ENCODE measurements at places on chromosomes 1 and 21.

DNA sequence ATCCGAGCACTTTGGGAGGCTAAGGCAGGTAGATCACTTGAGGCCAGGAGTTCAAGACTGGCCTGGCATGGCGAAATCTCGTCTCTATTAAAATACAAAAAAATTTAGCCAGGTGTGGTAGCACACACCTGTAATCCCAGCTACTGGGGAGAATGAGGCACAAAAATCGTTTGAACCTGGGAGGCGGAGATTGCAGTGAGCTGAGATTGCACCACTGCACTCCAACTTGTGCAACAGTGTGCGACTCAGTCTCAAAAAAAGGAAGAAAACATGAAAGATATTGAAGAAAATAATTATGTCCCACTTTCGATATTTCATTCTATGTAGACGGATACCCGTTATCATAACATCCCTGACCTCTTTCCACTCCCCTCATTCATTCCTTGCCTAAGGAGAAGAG, 19.2 kb downstream of the TUT4 start:
- no peak for DNase-seq

DNA sequence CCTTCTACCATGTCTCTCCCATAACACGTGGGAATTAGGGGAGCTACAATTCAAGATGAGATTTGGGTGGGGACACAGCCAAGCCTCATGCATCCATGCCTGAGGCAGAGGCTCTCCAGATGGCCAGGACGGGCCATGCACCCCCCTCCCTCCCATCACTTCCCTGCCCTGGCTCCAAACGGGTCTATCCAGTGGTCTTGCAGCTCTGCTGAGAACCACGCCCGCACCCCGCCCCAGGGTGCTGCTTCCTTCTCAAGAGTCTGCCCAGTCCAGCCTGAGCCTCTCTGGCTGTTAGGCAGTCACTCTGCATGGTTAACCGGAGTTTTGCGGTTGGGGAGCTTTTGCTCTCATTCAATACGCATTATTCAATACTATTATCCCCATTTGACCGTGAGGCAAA, 131.5 kb upstream of the TMEM51 start:
- DNase-seq = no peak

DNA sequence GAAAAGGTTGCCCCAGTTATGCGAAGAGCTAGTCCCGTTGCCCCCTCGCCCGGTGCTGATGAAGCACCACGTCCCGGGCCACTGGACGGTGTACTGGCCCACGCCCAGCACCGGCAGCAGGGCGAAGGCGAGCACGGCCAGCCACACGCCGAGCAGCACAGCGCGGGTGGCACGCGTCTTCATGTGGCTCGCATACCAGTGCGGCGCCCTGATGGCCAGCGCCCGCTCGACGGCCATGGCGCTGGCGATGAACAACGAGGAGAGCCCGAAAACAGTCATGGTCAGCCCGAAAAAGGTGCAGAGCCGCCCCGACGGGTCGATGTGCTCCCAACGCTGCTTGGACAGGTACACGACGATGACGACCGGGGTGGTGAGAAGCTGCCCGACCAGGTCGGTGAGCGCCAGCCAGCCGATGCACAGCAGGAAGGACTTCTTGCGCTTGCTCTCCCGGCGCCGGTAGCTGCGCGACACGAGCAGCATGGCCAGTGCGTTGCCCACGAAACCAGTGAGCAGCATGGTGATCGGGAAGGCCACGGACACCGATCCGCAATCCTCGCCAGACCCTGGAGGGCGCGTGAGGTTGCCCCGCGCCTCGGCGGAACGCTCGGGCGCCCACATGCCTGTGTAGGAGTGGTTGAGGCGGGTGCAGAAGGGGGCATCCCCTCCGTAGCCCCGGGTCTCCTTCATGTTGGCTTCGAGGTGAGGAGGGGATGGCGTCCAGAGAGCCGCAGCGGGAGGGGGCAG, 553 bp downstream of the PTGER3 start:
- DNase-seq = peak; percentile 30

DNA sequence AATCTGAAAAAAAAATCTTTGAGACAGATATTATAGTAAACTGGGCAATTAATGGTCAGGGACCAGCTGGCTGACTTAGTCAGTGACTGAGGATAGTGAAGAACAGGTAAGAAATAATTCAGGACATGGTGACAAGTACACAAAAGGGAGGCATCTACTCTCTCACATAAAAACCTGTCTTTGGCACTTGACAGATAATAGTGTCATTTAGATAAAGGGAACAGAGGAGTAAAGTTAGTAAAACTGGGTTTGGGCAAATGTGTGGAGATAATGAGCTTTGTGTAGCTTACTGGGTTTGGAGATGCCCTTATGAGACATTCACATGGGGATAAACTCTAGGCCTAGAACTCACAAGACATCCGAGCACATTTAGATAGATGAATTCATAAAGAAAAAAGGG, 4.0 kb downstream of the SSX2IP start:
- DNase-seq = no peak

- no peak for DNase-seq
Measured at GRCh38 chr1:225944951-225945350, 3.9 kb upstream of the LEFTY2 start.

DNA sequence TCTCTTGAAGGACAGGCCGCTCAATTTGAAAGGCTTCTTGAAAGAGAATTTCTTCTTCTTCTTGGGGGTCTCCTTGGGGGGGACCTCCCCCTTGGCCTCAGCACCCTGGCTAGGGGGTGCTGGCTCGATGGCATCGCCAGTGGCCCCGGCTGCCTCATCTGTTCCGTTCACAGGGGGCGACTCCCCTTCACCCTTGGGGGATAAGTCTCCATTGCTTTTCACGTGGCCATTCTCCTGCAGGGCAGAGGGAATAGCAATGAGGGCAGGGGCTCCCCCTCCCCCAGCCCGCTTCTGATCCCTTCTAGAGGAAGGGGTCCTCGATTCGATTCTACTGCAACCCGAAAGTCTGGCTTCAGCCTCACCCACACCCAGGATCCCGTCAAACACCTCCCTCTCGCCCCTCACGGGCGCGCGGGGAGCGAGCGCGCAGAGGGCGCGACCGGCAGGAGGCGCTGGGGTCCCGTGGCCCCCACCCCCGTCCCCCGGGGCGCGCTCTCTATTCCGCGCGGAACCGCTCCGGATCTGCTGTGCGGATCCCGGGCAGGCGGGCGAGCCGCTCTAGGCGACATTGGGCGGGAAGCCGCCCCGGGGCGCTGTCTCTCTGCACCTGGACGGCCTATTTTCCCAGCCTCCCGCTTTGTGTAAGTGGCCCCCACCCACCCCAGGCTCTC, 1.0 kb downstream of the MARCKSL1 start:
- peak; percentile 68 for DNase-seq

DNA sequence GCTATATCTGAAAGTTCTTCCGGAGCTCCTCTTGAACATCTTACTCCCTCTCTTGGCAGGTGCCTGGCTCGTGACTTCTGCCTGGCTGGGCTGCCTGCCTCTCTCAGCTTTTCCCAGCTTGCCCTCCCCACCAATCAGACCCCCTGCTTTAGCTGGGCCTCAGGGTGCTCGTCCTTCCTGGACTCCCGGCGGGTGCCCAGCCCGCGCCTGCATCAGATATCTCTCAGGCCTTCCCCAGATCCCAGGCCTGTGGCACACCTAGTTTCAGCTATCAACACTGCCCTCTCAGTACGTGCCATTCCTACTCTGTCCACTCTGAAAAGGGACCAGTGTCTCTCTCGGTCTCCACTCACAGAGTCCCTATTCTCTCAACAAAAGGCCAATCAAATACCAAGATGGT, 96.5 kb upstream of the CLDN14 start:
- DNase-seq = no peak

DNA sequence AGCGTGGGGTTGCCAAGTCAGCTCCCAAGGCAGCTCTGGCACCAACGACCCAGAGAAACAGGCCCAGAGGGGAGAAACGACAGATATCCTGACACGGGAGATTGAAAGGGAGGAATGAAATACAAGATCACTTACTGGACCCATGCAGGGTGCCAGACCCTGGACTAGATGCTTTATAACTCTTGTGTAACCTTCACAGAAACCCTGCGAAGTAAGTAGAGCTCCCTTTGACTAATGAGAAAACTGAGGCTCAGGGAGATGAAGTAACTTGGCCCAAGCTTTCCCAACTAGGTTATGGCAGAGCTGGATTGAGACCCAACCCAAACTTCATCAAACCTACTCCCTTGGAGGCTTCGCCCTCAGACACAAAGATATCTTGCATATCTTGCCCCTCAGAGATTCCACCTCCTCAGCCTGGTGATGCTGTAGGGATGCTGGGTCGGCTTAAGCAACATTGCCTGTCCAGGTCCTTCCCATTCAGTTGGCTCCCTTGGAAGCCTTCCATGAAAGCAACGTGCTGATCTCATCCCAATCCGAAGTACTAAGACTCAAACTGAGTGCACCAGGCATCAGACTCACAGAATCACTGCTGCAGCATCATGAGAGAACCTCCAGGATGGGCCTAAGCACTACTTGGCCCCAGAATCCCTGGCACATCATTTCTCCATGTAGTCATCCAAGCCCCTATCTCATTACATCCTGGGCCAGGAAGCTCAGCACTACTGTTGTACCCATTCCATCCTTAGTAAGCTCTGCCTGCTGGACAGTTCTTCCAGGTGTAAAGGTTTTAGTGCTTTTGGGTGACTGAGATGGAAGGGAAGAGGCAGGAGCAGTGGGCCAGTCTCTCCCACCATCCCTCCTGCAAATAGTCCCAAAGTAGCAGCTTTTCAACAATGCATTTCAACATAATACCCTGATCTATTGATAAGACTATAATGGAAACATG, 1.1 kb upstream of the IGSF9 start:
- DNase-seq = no peak

- DNase-seq = no peak
Measured at GRCh38 chr1:156885314-156885713, 8.2 kb upstream of the PEAR1 start.

GRCh38 chr1:33460947-33461629, 11.4 kb upstream of the ZSCAN20 start:
- DNase-seq = no peak

- DNase-seq = no peak
Measured at GRCh38 chr1:239457491-239458143, 71.2 kb downstream of the CHRM3 start.

DNA sequence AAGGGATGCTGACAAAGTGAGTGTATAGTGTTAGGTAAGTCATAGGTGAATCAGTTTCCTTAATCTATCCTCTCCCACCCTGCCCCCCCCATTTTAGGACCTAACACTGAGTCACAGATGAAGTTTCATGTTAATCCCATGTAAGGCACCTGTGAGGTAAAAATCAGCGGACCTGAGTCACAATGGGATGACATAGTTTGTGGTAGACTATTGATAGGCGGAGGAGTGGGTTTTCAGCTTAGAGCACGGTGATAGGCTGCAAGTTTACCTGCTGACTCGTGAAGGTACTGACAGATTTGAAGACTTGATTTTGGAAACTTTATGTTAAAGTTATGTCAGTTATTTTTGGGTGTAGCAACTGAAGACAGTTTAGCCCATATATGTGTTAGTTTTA, 1.7 kb downstream of the TOR1AIP1 start:
- DNase-seq = no peak

- DNase-seq = no peak
Measured at GRCh38 chr21:29121759-29122158, 8.7 kb upstream of the MAP3K7CL start.

DNA sequence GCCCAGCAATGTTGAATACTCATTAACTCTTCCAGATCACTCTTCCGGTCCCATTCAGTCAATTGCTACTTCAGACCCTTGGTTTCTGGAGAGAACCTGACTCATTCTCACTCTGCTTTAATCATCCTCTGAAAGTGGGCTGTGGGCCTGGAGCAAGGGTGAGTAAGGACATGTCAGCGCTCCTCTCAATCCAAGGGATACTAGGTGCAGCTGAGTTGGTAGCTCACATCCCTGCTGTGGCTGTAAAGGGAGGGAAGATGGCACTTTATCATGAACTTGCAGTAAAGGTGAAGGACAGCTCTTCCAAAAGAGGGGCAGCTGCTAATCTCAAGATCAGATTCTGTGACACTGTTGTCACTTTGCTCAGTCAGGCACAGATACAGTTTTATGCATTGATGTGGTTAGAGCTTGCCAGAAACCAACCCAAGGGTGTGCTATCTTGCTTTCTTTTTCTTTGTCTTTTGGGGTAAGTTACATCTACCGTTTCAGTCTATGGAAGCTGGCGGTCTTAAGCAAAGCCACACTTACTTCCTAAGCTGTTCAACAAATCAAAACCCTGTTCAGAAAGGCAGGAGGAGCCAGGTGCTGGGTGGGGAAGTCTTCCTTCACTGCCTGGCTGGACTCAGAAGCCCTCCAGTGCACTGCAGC, 26.5 kb upstream of the NTPCR start:
- no peak for DNase-seq

DNA sequence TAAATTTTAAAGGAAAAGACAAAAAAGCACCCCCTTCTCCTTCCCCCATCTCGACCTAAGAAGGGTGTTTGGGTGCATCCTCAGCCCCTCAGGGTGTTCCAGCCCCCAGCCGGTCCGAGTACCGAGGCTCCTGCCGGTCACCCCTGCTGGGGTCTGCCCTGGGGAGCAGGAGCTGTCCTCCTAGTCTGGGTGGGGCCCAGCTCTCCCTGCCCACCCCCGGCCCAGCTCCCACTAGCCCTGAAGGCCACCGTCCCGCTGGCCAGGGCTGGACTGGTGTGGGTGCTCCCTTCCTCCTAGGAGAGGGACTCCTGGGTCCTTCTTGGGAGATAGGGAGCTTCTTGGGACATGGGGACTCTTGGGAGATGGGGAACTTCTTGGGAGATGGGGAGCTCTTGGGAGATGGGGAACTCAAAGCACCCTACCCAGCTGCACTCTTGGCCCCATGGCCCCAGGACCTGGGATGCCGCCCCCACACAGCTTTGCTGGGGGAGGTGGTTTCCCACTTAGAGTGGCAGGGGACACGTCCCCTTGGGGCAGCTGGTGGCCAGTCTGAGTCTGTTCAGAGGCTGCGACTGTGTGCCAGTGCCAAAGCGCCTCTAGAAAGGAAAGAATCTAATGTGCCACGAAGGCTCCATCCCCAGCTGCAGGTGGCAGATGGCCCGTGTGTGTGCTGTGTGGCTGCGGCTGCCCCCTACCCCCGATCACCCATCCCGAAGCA, 44.5 kb downstream of the MORN1 start:
- peak; percentile 9 for DNase-seq

- no peak for DNase-seq
Measured at GRCh38 chr1:26822737-26823395, 3.6 kb upstream of the ZDHHC18 start.

- no peak for DNase-seq
Measured at GRCh38 chr1:156055281-156056048, 883 bp downstream of the LAMTOR2 start.

GRCh38 chr21:26846036-26846931, 1.1 kb upstream of the ADAMTS1 start:
- peak; percentile 93 for DNase-seq

DNA sequence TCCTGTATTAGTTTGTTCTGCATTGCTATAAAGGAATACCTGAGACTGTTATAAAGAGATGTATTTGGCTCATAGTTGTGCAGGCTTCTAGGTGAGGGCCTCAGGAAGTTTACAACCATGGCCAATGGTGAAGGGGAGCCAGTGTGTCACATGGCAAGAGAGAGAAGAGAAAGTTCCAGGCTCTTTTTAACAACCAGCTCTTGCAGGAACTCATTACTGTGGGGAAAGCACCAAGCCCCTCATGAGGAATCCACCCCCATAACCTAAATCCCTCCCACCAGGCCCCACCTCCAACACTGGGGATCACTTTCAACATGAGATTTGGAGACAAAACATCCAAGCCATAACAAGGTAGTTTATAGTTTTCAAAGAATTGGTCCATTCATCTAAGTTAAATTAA, 5.0 kb upstream of the MEAF6 start:
- DNase-seq = no peak

Data from right hindlimb (tissue), 1 donor.